ENCODE measurements at places on chromosomes 2 and 18.

DNA sequence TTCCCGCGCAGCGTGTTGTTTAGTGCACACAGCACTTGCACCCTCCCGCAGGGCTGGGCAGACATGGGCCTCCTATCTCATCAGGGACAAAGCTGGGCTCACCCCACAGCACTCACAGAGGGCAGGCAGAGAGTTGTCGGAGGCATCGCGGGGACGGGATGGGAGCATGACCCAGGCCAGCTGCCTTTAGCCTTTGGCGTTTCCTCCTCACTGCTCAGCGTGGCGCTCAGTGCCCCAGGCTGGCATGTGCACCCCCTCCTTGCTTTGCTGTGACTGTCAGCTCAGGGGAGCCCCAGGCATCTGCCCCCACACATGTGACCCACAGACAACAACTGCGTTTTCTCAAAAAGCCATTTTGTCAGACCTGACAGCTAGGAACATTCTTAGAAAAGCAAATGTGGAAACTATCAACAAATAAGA lies 101.1 kb downstream of the RNF144A start:
- DNase-seq = no peak

DNA sequence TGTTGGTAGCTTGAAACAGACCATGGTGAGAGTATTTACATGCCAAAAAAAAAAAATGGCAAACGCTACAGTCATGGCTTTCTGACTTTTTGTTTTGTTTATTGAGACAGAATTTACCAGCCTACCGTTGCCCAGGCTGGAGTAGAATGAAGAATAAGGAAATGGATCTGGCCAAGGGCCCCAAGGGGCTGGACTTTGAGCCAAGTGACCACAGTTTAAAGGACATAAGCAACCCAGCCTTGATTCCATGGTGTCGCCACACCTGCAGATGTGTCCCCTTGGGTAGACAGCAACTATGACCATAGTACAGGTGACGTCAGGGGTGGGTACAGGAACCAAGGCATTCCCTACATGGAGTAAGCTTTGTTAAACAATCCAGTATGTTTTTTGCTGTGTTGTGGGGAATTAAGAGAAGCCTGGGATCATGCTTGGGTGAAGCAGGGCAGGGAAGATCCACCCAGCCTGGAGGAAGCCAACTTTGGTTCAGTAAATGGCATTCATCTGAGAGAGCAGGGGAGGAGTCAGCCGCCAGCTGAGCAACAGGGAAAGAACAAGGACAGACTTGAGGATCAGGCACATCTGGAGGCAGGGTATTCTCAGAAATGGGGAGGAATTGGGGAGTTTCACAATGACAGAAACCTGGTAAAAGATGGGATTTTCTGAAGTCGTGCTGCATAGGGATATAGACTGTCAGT lies 110.3 kb upstream of the SH3BP4 start:
- DNase-seq = no peak

DNA sequence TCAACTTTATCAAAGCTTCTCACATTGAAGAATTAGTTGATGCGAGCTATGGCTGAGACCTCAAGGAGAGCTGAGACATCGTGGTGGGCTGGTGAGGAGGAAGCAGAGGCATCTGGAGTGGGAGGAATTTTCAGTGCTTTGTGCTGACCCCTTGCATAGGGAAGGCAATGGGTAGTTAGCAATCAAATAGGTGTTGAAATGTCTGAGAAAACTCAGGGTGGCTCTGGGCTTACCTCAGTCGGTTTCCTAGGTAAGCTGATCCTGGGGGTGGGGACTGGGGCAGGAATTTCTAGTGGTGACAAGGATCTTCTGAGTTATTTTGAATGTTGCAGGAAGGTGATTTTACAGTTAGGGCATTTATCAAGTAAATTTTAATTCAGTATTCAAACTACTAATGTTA lies 20.7 kb upstream of the DPP10 start:
- no peak for DNase-seq

- DNase-seq = no peak
Observed at GRCh38 chr2:207970147-207970825, 55.0 kb downstream of the PLEKHM3 start.

- no peak for DNase-seq
Observed at GRCh38 chr2:44291281-44292248, 16.3 kb downstream of the SLC3A1 start.

DNA sequence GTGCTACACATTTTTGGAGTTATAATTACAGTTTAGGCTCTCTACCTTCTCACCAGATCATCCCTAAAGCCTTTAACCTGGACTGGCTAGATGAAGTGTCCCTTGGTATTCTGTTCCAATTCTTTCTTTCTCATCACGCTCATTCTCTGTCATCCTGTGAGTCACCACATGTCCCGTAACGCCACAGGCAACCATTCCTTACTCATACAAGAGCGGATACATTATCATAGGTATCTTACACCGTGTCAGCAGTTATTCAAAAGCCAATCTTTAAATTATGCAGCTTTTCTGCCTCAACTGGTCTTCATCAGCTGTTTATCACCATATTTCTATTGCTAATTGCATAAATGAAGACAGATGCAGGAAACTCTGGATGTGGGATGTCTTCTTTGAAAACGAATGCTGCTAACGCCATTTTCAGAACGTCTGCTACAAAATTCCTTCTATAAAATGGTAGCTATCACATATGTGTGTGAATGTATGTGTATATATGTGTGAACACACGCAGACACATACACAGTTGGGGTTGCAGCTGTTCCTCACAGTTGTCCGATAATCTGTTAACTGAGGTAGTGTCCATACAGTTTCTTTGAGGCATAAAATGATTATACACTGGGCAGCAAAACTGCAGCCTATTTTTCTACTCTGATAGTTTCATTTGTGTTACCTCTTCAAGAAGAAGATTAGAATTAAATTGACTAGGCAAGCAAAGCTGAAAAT lies 47.9 kb downstream of the EML6 start:
- no peak for DNase-seq

GRCh38 chr2:196171946-196172345 lies 568 bp upstream of the STK17B start:
- no peak for DNase-seq

- no peak for DNase-seq
Observed at GRCh38 chr2:216491793-216492596, 6.6 kb upstream of the RPL37A start.

DNA sequence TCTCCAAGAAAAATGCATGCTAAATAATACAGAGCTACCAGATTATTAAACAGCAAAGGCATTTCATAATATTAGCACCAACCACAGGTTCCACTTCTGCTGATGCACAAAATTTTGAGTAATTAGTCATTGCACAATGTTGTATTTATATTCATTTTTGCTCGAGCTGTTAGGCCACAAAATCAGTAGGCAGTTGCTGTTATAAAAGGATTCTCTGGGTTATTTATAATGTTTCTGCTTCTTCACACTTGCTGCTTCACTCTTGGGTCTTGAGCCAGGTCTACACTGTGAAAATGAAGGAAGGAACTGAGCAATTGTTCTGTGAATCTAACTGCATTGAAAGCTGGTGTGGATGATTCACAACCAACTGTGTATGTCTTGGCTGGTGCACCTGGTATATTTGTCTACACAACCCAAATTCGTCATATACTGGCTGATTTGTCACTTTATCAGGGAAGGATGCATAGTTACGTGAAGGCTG lies 38.3 kb downstream of the MRPL33 start:
- no peak for DNase-seq

GRCh38 chr2:9103663-9104277 lies 100.3 kb upstream of the MBOAT2 start:
- no peak for DNase-seq

DNA sequence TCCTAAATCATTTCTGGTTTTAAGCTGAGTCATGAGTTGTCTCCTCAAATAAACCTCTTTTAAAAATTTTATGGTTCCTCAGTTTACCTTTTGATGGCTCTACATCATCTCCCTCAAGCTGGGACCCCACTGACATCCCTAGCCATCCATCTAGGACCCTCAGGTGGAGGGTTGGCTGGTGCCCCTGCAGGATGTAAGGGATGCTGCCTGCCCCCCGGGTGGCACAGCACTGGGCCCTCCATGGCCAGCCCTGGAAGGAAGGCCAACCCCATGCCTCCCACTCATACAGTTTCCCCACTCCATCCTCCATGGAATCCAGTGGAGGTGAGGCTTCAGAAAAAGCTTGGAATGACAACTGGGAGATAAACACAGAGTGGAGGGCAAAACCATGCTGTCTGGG lies 17.2 kb upstream of the GPC1 start:
- DNase-seq = no peak

DNA sequence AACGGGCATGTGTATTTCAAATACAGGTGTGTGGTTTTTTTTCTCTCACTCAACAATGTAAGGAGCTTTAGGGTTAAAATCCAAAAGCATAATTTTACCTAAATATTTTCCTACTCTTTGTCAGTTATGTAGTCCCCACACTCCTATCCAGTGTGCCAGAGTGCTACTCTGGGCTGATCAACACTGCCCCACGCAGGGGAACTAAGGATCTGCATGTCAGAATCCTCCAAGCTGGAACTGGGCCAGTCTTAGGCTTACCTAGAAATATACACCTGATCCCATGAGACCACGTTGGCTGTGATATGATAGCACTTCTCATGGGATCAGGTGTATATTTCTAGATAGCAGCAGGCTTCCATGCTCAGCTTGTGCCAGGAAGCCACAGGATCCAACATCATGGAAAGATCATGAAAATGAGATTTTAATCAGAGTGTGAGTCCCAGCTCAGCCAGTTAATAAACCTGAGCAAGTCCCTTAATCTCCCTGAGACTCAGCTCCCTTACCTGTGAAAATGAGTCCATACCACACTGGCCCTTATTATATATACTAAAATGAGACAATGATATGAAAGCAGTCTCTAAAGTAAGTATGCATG lies 29.7 kb downstream of the CCDC141 start:
- DNase-seq = peak; percentile 31

DNA sequence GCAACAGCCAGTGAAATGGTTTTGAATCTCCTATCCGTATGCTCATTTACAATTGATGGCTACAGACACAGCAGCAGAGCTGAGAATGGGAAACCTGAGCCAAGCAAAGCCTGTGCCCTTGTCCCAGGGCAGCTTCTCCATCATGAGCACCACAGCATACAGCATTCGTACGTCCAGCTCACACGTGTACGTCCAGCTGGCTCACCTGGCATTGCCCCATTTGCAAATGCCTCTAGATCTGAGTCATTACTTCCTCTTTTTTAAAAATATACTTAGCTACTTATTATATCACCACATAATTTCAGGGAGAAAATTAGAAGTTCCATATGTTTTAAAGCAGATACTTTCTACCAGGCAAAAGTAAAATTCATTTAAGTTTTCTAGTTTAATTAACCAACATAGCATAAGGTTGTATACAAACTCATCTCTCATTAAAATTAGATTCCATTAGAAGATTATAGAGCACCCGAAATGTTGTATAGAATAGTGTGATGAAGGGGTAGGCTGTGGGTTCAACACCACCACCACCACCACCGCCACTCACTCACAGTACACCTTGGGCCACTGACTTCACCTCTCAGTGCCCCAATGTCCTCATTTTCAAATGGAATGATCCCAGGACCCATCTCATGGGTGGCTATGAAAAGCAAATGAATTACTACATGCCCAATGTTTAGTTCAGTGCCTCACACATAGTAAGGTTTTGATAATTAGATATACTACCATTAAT lies 31.4 kb upstream of the TMEM177 start:
- DNase-seq = no peak

- no peak for DNase-seq
Observed at GRCh38 chr2:70516596-70516995, 37.0 kb downstream of the TGFA start.

DNA sequence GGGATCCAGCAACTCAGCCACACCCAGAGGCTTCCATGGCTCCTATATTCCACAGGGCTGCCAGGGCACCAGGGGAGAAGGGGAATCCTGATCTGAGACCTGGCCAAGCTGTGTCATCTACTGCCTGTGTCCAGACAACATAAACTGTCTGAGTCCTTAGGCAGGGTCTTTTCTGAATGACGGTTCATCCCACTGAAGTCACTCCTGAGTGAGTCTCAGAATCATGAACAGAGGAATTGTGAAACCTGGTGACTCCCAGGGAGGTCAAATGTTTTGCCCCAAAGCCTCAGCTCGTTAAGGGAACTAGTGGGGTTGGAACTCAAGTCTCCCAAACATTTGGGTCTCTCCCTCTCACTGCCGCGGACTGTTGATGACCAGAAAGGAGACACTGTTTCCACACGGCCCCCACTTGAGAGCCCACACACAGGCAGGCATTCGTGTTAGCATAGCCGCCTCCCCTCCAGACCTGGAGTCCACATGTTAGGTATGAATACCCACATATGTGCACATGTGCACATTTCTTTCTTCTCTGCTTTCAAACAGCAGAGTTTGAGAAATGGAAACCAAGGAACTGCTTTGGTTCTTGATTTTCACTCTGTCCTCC lies 125.0 kb upstream of the MSH6 start:
- DNase-seq = no peak

- DNase-seq = no peak
Observed at GRCh38 chr2:197216361-197216979, 94.1 kb downstream of the ANKRD44 start.

DNA sequence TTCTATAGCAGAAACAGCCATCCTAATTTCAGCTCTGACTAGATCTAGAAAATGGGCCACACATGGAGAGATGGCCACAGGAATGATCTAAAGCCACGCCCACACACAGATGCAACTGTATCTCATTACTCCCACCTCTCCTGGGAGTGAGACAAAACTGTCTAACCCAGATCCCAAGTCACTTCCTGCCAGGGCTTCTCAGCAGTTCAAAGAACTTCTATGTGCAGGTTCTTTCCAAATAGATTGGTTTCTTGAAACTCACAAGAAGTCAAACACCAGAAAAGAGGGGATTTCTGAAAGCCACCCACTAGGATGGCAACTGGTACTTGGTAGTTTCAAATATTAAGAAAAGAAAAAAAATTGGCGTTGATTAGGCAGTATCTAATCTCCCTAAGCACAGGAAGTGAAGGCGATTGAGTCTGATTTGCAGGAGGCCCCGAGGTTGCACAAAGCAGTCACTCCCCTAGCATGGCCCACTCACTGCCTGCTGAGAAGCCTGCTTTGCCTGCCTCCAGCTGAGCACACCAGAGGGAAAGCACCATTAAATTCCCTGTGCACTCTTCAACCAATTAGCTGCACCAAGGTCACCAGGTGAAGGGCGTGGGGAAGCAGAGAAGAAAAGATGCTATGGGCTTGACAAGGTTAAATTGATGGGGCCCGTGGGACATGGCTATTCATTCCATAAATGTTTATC lies 51.1 kb downstream of the PAPOLG start:
- peak; percentile 20 for DNase-seq

GRCh38 chr2:123687064-123687463 lies 338.0 kb upstream of the CNTNAP5 start:
- DNase-seq = no peak

DNA sequence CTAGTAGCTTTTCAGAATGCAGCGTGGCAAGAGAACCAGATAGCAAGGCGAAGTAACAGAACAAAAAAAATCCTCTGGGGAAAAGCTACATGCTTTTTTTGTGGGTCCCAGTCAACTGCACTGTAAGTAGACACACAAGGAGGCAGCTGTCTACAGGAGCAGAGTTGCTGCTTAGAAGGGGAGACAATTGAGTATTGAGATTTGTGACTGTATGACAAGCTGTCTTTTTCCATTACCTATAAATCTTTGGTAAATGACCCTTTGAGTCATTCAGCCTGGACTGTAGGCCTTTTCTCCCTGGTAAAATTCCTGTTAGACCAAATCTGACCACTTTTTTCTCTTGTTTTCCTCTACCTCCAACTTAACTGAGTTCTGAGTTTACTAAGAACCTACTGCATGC lies 144.1 kb upstream of the FOSL2 start:
- no peak for DNase-seq

GRCh38 chr2:218282173-218282991 lies 9.9 kb downstream of the TMBIM1 start:
- DNase-seq = no peak

- DNase-seq = no peak
Observed at GRCh38 chr2:218277921-218278320, 7.6 kb downstream of the PNKD start.

Measured in activated CD4-positive, alpha-beta T cell treated with anti-CD3 and anti-CD28 coated beads, Interleukin-2, amount 50 U/mL, for 1 hour (primary cell).